Hematopoietic multipotent progenitor cell treated with erythropoietin and hydrocortisone succinate and interleukin-3 and kit ligand, for 15 days (in vitro differentiated cells): ENCODE measurements at places on chromosomes 1 and 21.

DNA sequence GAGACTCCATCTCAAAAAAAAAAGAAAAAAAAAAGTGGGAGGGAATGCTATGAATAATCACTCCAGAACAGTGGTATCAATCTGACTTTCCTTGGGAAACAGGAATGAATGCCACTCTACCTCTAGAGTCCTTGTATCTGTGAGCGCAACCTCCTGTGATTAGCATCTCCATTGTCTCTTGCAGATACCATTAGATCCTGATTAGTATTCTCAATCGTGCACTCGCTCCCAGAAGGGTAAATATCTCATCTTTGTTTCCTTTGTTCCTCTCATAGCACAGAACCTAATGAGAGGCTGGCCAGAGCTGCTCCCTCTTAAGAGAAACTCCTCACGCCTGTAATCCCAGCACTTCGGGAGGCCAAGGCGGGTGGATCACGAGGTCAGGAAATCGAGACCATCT is 184.4 kb upstream of the KCNK2 start:
- no peak for DNase-seq

GRCh38 chr1:194570476-194570875 is 1384.1 kb upstream of the B3GALT2 start:
- no peak for DNase-seq

DNA sequence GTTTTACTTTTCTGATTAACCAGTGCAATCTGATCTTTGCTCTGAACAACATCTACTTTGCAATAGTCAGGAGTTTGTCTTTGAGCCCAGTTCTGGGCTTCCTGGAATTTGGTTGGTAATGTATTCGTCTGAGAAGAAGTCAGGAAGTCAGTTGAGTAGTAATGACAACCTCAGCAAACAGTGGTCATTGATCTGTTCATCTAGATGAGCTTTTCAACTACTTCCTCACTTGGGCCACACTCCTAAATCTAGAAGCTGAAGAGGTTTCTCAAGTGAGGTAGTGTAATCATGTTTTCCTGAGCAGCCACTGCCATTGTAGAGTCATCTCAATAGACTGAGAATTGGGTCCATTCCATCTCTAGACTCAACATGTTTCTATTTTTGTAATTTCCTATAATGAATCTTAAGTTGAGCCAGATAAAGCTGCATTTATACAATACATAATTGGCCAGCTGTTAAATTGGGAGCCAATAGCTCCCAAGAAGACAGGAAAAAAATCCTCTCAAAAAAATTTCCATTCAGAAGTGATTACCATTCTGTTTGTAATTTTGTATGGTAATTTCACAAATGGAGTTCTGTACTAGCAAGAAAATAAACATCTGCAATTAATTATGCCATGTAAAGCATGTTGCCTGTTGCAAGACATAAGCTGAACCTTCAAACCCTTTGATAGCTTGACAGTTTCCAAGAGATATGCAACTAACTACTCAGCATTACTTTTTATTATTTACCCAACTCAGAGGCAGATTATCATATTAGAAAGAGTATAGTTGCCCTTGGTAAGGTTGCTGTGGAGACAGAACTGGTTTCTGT is 49.6 kb downstream of the WDR64 start:
- no peak for DNase-seq

GRCh38 chr1:203424861-203425662 is 50.5 kb upstream of the PRELP start:
- DNase-seq, result no peak

- no peak for DNase-seq
These were observed 313.9 kb downstream of the BARHL2 start for GRCh38 chr1:90402893-90403849.

- no peak for DNase-seq
These were observed 6.1 kb downstream of the FLVCR1 start for GRCh38 chr1:212864201-212864600.

DNA sequence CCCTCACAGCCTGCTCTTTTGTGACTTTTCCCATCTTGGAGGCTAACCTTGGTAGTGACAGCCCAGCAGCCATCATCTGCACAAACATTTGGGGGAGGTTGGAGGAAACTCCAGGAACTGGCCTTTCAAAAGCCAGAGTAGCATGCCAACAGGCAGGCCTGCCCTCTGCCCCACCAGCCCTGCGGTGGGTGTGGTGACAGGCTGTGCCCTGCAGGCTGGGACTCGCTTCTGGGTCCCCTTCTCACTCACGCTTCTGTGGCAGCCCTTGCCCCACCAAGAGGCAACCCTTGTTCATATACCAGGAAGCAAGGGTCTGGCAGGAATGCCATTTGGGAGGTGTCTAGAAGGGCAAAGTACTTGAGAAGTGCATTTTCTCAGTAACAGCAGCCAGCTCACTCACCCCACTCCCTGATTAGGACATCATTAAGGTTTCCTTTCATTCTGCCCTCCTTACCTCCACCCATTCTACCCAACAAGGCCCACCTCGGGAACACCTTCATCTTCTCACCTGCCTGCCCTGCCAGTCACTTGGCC is 20.8 kb upstream of the FAM3B start:
- DNase-seq, result no peak

- DNase-seq, result no peak
These were observed 74.1 kb downstream of the C21orf91 start for GRCh38 chr21:17745086-17745485.

- no peak for DNase-seq
These were observed 31.8 kb downstream of the SDCCAG8 start for GRCh38 chr1:243287652-243288051.

- DNase-seq, result no peak
These were observed 170.6 kb downstream of the RUNX1 start for GRCh38 chr21:34878501-34878900.

DNA sequence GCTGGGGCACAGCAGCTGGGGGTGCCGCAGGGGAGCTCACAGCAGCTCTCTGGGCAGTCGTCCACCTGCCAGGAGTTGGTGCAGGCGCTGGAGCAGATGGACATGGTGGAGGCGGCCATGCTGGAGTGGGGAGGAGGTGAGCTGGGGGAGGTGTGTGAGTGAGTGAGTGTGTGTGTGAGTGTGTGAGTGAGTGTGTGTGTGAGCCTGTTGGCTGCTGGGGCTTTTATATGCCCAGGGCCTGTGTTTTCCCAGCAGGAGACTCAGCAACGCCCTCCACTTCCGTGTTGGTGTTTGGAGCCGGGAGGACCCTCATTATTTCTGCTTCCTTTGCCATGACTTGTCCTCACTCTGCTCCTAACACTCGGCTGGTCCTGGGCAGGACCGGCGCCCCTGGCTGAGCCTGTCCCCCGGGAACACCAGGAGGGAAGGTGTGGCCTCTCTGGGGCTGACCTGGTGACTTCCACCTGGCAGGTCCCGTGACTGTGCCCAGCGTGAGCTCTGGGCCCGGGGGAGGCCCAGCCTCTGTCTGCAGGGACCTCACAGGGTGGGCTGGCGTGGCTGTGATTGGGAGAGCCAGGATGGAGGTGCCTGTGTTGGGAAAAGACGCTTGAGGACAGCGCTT is at the start of gene KRTAP10-2:
KRTAP10-2 (minus strand) TSS at position 166 of the 622 bp plus-strand sequence; CDS start at position 119, 47 bp downstream.
- no peak for DNase-seq

DNA sequence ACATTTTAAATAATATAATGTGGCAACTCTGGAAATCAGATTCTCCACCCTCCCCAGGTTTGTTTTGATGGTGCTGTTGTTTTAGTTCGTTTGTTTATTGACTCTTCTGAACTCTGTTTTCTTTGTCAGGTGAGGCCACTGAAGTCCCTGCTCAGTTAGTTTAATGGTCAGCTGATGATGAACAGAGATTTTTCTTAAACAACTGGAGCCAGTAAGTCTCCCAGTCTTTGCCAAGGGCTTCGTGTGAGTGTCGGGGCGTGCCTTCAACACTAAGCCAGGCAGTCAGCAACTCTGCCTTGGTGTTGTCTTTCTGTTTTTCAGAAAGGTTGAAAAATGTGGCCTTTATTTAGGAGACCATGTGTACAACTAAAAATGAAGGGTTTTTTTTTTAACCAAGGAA is 58.9 kb downstream of the TEX35 start:
- no peak for DNase-seq

GRCh38 chr1:73671530-73671929 is 526.4 kb downstream of the LRRIQ3 start:
- no peak for DNase-seq

- DNase-seq, result no peak
These were observed 668.7 kb downstream of the MRPL39 start for GRCh38 chr21:24938573-24938972.

DNA sequence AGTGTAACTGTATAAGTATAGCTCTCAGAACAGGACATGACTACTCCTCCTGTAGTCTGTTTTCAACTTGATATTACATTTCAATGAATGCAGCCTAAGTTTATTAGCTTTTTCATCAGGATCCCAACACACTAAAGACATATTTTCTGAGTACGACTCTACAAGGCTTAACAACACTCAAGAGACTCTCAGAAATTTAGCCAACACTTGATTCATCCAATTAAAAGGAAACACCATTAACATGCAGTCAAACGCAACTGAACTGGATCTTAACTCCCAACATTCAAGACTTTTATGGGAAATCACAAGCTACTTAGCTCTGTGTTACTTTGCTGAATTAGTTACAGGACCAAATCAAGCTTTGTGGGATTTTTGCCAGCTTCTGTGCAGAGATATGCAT is 65.2 kb upstream of the SGIP1 start:
- no peak for DNase-seq

DNA sequence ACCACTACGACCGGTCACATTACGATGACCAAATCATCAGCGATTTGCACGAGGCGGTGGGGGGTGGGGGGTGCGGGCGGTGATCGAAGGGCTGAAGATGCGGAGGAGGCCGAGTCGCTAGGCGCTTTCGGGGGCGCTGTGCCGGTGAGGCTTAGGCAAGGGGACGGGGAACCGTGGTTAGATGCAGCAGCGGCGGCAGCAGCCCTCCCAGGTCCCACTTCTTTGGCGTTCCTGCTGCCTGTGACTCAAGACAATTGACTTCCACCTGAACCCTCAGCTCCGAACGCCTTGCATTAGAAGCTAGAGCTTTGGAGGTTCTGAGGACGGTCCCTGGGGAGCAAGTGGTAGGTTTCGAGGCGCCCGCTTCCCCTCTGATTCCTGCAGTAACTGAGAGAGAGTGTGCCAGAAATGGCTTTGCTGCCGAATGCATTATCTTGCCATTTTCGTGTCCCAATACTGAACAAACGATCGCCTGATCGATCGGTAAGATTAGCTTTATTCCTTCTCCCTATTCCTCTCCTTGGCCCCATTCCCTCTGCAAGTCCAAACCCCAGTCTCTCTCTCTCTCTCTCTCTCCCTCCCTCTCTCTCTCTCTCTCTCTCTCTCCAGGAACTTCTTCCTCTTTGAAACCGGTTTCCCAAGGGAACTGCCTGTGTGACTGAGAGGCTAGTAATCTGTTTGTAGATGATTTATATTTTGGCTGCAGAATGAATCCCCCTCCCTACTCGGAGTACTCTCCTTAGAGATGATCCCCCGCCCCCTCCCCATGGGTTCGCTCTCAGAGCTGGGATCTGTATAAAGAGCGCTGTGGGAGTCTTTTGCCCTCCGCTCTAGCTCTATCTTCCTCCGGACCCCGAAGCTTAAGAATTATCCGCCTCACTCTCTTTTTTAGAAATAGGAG is 735 bp upstream of the BRINP3 start:
- DNase-seq, result no peak

- DNase-seq, result no peak
These were observed 938.1 kb downstream of the TTLL7 start for GRCh38 chr1:83060651-83061390.

DNA sequence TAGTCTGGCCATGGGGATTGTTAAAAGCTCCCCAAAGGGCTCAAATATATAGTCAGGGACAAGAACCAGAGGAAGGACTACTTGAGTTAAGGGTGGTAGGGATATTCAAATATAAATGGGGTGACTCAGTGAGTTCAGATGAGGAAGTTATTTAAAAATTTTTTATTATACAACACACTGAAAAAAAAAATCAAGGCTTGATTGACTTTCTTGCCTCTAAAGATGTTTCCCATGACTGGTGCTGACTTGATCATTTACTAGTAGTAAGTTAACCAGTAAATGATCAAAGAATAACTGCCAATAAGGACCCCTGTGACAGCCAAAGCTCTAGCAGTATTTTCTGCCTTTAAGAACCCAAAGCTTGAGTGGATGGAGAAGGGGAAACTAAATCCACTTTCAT is 357.6 kb upstream of the NR5A2 start:
- DNase-seq, result no peak

DNA sequence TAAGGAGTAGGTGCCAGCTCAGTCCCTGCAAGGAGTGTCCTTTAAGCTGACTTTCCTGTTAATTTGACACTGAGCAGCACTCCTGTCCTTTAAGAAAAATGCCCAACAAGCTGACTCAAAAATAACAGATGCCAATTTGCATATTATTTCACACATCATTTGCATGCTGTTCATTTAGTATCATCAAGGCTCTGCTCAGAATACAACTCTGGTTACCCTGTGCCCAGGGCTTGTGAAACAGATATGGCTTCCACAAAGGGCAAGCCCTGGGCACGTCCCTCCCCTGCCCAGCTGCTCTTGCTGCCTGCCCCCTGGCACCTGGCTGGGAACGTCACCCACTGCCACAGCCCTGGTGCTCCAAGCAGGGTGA is 10.3 kb downstream of the KCNN3 start:
- no peak for DNase-seq

DNA sequence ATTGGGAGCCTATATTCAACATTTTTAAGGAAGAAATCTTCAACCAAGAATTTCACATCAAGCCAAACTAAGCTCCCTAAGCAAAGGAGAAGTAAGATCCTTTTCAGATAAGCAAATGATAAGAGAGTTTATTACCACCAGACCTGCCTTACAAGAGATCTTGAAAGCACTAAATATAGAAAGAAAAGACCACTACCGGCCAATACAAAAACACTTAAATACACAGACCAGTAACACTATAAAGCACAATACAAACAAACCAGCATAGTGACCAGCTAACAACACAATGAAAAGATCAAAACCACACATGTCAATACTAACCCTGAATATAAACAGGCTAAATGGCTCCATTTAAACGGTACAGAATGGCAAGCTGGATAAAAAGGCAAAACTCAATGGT is 165.4 kb downstream of the MRPL39 start:
- DNase-seq, result no peak

GRCh38 chr1:27129225-27129624 is 25.7 kb downstream of the SLC9A1 start:
- no peak for DNase-seq

GRCh38 chr21:41169701-41170100 is 1.7 kb downstream of the BACE2 start:
- DNase-seq, result no peak

DNA sequence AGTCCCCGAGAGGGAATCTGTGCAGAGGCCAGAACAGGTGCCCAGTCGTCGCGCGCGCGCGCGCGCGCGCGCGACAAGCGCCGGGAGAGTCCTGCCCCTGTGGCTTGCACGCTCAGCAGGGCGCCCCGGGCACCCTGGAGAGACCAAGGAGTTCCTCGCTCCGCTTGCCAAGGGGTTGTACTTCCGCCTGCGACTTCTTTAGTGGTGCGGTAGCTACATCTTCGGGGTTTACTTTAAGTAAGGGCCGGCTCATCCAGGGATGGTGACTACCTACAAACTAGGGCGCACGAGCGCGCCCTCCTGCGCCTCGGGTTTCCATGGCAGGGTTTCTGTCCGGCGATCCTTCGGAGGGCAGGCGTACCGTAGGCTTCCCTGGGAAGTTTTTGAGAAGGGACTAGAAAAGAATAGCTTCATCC is 1.4 kb downstream of the LHX4 start:
- no peak for DNase-seq

GRCh38 chr21:16198546-16198945 is 468.8 kb downstream of the USP25 start:
- no peak for DNase-seq
